ENCODE measurements at places on chromosomes 2 and 18. TPM values are rescaled to one million over a fixed set of nuclear protein-coding genes. Genes with fewer than 3 reads are reported as not detected.

GRCh38 chr2:224871813-224872212, 155.6 kb upstream of the CCDC195 start:
- no peak for DNase-seq

GRCh38 chr2:144507441-144508171, 12.3 kb downstream of the ZEB2 start:
- DNase-seq, result no peak

Gene PPP4R1
- total RNA-seq, result 84.8 TPM

Gene CPLX4
- total RNA-seq, result not detected

- no peak for DNase-seq
Measured at GRCh38 chr2:104867813-104868504, 14.0 kb downstream of the POU3F3 start.

DNA sequence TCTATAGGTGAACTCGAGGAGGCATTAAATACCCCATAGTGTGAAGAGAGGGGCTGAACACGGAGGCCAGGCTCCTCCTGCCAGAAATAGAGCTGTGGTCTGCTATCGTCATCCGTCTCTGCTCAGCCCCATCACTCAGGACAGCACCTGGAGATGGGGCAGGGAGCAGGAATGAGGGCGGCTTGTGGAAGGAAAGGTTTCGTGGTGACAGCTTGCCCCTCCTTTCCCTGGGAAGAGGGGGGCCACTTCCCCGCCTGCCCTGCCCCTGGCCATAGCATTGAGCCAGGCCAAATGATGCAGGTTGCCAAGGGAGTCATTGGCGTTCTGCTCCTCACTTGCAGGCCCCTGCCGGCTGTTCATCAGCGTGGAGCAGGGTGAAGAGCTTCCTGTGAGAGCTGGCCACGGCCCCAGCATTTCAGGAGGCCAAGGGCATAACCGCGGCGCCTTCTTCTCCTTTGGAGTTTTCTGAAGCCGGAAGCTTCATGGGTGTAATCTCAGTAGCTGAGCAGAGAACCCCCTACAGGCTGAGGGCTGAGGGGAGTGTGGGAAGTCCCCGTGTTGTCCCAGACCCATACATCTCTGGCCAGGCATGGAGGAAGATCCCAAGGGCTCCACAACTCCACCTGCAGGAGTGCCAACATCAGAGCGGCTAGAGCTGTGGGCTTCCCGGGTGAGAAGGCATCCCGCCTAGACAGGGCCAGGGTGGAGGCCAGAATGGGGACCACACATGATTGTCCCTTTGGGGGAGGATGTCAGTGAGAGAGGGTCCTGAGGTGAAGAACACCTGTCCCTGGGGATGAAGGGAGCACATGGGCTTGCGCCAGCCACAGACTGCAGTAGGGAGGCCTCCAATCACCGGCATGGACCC, 112.5 kb upstream of the GLI2 start:
- DNase-seq, result no peak

- no peak for DNase-seq
Measured at GRCh38 chr18:6210349-6211173, 204.2 kb downstream of the L3MBTL4 start.

Gene DPYSL5
- total RNA-seq, result not detected

DNA sequence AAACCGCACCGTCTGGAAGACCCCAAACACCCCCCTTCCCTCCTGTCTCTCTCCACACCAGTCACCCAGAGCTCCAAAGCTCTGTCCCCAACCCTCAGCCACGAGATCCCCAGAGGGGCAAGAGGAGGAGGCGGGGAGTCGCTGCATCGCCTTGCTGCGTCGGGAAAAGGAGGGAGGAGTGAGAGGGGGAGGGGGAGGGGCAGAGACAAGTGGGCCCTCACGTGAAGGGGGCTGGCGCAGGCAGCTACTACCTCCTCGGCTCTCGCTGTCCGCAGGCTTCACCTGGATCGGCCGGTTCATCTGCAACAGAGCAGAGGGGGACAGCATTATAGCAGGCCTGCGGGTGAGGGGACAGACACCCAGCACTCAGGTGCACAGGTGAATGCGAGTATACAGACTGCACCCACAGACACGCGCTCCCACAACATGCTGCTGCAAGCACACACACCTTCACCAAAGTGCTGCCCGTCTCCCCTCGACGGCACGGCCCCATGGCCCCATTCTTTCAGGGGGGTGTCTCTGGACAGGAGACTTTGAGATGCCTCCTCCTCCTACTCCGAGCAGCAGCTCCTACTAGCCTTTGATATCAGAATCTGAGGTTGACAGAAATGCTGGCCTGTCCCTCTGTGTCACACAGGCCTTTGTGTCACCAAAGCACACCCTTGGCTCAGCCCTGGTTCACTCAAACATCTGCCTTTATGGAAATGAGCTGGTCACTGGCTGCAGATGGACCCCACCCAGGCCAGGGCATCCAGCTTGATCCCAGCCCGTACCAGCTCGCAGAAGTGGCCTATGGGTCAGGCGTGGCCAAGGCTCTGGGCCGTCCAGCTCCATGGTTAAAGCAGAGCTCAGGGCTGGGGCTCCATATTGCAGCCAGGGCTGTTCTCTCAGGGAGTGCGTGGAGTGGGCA, 243.8 kb downstream of the CELF4 start:
- DNase-seq, result no peak

Gene ALS2
- 20.3 TPM for total RNA-seq

Gene ZC3H6
- total RNA-seq, result 7.6 TPM

- DNase-seq, result no peak
Measured at GRCh38 chr2:167134381-167135072, 246.2 kb downstream of the XIRP2 start.

DNA sequence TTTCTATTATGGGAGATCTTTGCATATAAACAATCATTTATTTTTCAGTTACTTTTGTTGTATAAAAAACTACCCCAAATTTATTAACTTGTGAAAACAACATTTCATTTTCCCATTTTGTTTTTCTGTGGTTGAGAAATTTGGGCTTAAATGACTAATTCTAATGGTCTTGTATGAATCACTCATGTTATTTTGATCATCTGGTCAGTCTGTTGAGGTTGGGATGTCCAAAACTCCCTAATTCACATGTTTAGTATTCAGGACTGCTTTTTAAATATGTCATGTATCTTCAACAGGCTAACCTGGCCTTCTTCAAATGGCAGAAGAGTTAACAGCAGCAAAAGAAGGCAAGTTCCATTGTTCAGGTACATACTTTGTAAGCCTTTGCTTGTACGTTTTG, 788.1 kb downstream of the TRIB2 start:
- DNase-seq, result no peak

DNA sequence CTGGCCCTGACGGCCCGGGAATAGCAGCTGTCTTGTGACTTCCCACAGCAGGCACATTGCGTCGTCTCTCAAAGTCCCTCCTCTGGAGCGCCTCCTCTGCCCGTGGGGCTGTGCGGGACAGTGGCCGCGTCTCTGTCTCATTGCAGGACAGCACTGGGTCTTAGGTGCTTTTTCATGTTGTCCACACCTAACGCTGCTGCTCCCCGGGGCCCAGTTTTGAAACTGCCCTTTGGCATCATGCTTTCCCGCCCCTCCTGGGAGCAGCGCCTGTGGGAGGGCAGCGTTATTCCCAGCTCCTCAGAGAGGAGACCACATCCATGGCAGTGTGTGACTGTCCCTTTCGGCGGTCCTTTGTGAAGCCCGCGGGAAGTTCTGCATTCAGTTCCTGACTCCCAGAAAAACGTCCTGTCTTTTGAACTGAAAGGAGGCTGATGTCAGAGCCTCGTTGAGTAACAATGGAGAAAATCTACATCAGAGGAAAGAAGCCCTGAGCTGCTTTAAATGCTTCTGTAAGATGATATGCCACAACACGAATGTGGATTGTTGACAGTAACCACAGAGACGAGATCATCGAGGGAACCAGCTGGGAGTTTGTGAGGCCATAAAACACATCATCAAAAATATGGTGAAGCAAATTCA, 226.0 kb downstream of the FAM210A start:
- DNase-seq, result no peak

Gene GRB14
- total RNA-seq, result 5.3 TPM

GRCh38 chr2:11681722-11682589, 12.0 kb upstream of the NTSR2 start:
- no peak for DNase-seq

- DNase-seq, result no peak
Measured at GRCh38 chr2:7167801-7168411, 250.7 kb downstream of the RNF144A start.

Gene FSIP2
- 0.25 TPM for total RNA-seq

DNA sequence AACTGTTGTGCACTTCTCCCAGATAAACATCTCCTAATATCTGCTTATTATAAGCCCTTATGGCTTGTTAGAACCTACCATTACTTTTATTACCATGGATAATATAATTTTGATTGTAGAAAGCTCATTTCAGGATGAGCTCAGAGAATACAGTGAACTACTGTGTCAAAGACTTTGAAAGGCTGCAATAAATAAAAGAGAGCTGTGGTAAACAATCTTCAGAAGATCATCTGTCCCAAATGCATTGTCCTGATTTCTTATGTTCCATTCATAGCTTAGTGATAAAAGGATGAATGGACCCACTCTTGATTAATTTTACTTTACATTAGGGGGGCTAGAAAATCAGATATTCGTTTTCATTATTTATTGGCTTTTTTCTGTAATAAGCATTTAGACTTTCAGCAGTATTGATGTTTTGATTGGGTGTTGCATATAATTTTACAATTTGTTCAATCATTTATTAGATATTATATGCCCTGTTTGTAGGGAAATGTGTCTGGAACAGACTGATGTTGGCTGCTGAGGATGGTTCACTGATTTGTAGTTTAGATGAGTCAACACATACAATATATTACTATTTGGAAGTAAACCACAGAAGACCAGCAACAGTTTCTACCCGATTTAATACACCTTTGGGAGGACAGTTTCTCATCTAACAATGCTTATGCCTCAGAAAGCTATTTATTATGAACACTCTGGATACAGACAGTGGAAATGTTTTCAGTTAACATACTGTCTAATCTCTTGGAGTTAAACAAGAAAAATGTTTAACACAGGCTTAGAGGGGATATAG, 147.2 kb downstream of the TMEFF2 start:
- no peak for DNase-seq

DNA sequence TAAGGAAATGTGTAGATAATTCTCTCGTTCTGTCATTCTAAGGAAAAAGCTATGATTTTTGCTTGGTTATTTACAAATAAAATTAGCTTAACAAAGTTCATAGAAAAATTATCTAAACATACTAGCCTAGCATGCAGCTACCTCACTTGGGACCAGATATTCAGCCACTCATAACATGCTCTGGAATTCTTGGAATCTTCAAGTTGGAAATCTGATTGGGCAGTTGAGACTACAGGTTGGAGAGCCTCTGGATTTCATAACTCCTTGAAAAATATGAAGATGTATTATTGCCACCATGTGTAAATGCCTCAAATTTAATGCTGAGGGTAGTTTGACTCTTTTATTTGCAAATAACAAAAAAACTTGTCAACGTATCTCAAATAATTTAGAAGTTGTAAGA, 132.2 kb upstream of the GULP1 start:
- no peak for DNase-seq

Gene CYS1
- total RNA-seq, result 1.6 TPM

Gene SGPP2
- 9.8 TPM for total RNA-seq

- DNase-seq, result no peak
Measured at GRCh38 chr2:38794235-38794946, 16.4 kb downstream of the GEMIN6 start.

GRCh38 chr2:137939026-137939425, 25.2 kb upstream of the HNMT start:
- DNase-seq, result no peak

- no peak for DNase-seq
Measured at GRCh38 chr18:32910694-32911296, 138.0 kb upstream of the KLHL14 start.

Gene IL1RL1
- total RNA-seq, result 58.4 TPM

GRCh38 chr2:119694470-119694844, 15.5 kb downstream of the TMEM177 start:
- no peak for DNase-seq
